ENCODE measurements at places on chromosomes 11 and 22.
A peak's percentile ranks its signal among the peaks of the same experiment; 100 is the strongest.

DNA sequence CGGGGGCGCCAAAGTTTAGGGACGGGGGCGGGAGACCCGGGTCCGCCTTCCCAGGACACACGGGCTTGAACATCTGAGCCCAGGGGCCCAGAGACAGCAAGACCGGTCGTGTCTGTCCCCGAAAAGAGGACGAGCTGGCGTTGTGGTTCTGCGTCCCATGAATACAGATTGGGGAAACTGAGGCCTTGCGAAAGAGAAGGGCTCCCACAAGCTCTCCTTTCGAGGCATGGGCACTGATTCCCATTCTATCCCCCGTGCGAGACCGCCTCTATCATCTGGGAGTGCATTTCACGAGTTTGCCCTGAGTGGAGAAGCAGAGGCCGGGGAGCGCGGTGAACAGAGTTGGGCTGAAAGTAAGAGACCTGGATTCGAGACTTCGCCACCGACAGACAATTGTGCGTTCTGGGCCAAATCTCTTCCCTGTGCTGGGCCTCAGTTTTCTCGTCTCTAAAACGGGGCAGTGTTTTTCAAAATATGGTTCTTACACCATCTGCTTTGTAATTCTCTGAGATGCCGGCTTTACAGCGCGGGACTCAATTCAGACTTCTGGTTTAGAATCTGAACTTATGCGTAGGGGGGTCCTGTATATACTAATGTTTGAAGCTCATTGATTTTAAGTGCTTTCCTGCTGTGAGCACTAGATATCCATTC lies 471 bp downstream of the RNF185 start:
- DNase-seq = no peak

GRCh38 chr11:128219731-128220120 lies 367.6 kb downstream of the ETS1 start:
- no peak for DNase-seq

DNA sequence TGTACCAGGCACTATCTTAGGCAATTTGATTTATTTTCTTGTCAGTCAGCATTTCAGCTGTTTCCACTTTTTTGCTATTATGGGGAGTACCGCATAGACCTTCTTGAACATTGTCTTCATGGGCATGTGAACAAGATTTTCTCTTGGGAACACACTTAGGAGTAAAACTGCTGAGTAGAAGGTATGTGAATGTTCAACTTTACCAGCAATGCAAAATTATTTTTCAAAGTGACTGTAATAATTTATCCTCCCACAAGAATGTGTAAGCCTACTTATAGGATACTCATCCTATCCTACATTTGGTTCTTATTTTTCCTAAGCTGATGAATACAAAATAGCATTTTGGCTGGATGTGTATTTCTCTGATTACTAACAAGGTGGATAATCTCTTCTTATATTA lies 132.0 kb upstream of the NAV2 start:
- no peak for DNase-seq

- no peak for DNase-seq
These were observed 2.8 kb upstream of the BARX2 start for GRCh38 chr11:129372609-129373488.

- no peak for DNase-seq
These were observed 66.0 kb upstream of the FTH1 start for GRCh38 chr11:62033191-62034035.

DNA sequence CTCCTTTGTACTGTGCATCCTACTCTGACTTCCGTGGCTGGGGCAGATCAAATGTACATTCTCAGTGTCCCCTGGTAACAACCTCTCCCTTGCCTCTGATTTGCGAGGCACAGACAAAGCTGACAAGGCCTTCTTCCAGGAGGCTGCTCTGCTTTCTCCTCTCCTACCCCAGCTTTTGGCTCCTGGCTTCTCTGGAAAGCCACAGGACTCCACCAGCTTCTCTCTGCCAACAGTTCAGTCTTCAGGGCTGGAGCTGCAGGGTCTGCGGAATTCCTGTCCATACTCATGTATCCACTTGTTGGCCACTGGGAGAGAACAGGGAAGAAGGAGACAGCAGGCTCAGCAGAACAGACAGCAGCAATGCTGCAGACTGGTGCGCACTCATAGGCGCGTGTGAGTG lies 44.4 kb downstream of the P4HA3 start:
- DNase-seq = no peak

- no peak for DNase-seq
These were observed 29.4 kb upstream of the UBASH3B start for GRCh38 chr11:122625976-122626665.

GRCh38 chr11:73267906-73268540 lies 4.1 kb upstream of the P2RY6 start:
- no peak for DNase-seq

DNA sequence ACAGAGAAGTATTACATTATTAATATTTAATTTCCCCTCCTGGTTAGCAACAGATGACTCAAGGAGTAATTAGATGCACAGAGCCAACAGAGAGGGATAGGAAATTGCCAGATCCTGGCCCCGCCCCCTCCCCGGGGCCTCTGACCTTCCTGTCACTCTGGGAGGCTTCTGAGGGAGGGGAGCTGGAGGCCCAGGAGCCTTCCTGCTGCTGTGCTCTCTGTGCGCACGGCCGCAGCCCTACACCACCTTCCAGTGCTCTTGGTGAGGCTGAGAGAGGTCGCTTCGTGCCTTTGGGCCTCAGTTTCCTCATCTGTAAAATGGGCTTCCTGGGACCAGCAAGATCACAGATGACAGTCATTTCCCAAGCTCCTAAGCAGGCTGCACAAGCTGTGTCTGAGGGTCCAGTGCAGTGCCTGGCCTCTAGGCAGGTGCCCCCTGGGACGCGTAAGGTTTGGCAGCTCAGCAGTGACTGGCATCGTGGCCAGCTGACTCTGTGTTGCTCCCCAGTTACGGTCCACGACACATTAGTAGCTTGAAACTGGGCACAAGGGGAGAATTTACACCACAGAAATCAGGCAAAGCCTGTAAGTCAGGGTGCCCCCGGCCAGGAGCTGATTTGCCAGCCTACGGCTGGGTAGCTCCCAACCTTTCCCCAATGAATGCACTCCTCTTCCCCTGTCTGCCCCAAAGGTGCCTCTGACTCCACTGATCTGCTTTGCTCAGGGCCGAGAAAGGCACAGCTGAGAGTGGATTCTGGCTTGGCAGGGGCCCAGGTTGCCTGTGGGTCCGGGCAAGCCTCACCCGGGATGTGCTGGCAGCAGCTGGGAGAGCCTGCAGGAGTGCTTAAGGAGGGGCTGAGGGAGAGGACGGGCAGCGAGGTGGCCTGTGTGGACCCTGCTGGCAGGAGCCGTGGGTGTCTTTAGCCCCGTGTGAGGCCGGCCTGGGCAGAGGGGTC lies 2.3 kb downstream of the ADORA2A start:
- peak; percentile 66 for DNase-seq

- peak; percentile 64 for DNase-seq
These were observed at the start of gene CLCF1 for GRCh38 chr11:67372993-67373647. CLCF1 (minus strand) TSS chr11:67373598; CDS start chr11:67373539, 59 bp downstream.

- DNase-seq = no peak
These were observed 417.0 kb upstream of the DDI1 start for GRCh38 chr11:103619480-103619879.

DNA sequence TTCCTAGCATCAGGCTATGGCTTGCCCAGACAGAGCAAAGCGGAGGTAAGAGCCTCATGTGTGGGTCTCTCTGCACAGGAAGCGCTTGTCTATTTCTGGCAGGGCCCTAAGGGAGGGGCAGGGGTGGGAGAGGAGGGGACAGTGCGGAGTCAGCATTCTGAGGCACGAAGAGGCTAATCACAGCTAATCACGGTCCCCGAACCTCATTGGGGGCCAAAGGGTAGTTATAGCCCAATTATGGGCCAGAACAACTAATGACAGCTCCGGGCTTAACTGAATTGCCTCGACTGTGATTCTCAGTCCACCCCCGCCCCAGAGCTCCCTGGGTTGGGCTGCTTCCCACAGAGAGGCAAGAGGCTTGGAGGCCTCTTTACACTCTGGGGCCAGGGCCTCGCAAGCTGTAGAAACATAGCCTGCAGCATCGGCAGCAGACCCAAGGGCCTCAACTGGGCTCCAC lies 72.7 kb upstream of the PRDM11 start:
- no peak for DNase-seq

- no peak for DNase-seq
These were observed 51.1 kb downstream of the RTN4R start for GRCh38 chr22:20216863-20217499.

DNA sequence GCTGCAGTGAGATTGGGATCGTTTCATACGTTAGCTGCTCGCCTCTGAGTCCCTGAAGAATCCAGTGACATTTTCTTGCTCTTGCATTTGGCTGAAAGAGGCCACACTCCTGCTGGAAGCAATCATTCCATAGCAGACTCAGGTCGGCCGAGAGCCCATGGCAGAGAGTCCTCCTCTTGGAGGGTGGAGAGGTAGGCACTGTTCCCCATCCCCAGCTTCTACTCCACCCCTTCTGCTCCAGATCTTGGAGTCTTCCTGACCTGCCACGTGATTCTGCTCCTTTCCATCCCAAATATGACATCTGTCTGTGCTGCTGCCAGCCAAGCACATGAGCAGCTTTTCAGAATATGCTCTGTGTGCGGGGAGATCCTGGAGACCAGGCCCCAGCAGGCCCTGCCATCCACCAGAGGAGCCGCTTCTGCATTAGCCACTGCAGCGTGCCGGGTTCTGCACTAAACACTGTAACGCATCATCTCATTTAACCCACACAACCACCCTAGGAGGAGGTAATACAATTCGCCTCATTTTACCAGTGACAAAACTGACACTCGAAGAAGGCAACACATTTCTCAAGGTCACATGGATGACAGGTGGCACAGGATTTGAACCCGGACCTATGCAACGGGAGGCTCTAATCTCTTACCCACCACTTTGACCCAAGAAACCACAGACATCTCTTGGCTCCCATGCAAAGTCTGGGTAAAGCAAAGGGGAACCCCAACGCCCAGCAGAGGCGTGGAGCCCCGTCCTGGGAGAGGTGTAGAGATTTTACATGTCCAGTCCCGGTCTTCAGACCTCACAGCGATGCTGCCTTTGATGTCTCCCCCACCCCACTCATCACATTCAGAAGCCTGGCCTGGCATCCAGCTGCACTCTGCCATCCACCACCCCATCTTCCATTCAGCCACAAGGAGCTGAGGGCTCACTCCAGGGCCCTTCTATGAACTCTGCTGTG lies 78.8 kb downstream of the FEZ1 start:
- DNase-seq = no peak

DNA sequence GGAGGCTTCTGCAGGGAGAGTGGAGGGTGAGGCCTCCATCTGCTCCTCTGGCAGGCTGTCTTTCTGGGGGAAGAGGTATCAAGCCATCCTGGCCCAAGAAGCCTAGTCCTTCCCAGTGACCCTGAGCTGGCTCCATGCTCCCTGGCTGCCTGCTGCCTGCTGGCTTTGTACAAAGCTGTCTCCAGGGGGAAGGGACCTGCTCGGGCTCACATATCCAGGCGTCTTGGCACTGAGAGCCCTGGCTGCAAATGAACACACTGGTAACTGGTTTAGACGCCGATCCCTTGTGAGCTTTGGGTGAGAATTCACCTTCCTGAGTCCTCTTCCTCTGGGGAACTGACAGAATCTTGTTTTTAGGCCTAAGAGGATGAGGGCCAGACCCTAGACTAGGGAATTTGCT lies 210.3 kb upstream of the ZBED5 start:
- DNase-seq = no peak

DNA sequence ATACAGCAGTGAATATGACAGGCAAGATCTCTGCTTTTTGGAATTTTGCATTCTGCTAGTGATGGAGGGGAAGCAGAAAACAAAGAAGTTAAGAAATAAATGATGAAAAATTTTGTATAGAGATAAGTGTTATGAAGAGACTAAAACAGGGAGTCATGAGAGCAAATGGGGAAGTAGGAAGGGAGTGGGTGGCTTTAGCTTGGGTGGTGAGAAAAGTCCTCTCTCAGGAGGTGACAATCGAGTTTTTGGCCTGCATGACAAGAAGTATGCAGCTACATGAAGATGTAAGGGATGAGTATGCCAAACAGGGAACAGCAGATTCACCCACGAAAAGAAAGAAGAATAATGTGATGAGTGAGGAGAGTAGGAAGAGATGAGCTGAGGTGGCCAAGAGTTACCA lies 80.7 kb upstream of the MPPED2 start:
- no peak for DNase-seq

GRCh38 chr11:96311120-96311568 lies 31.9 kb downstream of the MAML2 start:
- no peak for DNase-seq

- DNase-seq = no peak
These were observed 2.5 kb downstream of the CSTF3 start for GRCh38 chr11:33158596-33159275.

Data from activated T-cell treated with anti-CD3 and anti-CD28 coated beads, Interleukin-2, amount 50 U/mL, for 1 hour (primary cell).